ENCODE measurements at places on chromosomes 1 and 21.
A peak's percentile ranks its signal among the peaks of the same experiment; 100 is the strongest.

DNA sequence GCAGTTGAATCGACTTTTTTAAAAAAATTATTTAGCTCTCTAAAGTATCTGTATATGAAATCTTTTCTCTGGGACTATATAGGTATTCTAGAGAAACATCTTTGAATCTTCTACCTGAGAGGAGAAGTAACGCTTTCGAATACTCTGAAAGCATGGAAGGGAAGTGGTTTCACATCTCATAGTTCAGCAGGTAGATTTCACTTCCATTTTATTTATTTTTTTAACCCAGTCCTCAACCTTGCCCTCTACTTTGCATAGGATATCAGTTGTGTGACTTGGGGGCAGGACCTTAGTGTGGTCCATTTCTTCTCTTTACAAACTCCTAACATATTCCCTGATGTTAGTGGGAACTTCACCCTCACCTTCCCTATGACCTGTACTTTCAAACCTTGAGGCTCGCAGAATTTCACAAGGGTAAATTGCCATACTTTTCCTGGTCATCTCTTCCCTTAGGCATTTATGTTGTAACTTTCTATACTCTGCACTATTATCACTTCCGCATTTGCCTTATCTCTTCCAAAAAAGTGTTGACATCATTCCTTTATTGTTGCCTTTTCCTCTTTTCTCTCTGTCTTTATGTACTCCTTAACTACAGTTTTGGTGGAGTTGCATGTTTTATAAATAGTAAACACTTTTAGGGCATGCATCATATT is 1208.5 kb upstream of the ADGRL4 start:
- no peak for DNase-seq

GRCh38 chr1:184056921-184057555 is 5.5 kb downstream of the TSEN15 start:
- peak; percentile 96 for DNase-seq

- DNase-seq = peak; percentile 73
Observed at GRCh38 chr1:202009326-202010179, 834 bp upstream of the ELF3 start.

GRCh38 chr1:36948606-36949005 is 85.7 kb downstream of the GRIK3 start:
- DNase-seq = no peak

- DNase-seq = no peak
Observed at GRCh38 chr1:153370146-153370545, 5.3 kb downstream of the S100A12 start.

DNA sequence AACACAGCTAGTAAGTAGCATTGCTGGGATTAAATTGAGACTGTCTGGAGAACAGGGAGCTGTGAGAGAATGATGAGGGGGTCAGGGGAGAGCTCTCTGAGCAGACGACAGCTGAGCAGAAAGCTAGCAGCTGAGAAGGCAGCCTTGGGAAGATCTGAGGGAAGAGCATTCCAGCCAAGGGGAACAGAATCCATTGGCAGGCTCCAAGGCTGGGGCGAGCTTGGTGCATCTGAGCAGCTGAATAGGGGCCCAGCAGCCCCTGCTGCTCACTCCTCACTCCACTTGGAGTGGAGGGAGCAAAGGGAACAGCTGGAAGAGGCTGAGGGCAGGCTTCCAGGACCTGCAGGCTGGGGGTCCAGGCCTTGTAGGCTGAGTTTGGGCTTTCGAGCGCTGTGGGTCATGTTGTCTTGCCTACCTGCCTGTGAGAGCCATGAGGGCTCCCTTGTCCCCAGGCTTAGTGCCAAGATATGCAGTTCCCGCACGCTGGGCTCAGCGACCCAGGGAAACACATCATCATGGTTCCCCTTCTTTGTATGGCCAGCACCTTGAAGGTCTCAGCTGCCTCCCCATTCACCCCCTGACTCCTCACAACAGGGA is 10.5 kb downstream of the ACOT11 start:
- DNase-seq = no peak

- DNase-seq = no peak
Observed at GRCh38 chr1:175466556-175466955, 274.0 kb upstream of the KIAA0040 start.

GRCh38 chr1:204207136-204207616 is 6.6 kb downstream of the GOLT1A start:
- no peak for DNase-seq

GRCh38 chr1:162928141-162928540 is 67.2 kb upstream of the CCDC190 start:
- no peak for DNase-seq

- no peak for DNase-seq
Observed at GRCh38 chr1:35345439-35345981, 77.0 kb downstream of the ZMYM4 start.

Data from fibroblast of upper back skin (primary cell).